ENCODE measurements at places on chromosomes 12 and 14.

DNA sequence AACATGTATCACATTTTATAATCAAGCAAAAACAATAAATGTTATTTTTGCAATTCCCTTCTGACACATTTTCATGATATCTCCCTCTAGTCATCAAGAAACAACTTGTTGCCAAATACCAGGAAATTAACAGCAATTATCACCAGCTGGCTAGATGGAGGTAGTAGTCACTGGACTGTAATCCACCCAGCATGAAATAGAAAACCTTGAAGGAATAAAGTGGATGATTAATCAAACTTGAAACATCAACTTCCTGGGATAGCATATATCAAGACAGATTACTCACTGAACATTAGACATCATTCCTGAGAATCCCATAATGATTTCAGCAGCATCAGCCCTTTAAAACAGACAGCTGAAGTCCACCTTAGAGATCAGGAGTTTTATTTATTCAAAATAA lies 259.0 kb downstream of the CCDC59 start:
- no peak for DNase-seq

- no peak for DNase-seq
These were observed 39.6 kb upstream of the TMEM179 start for GRCh38 chr14:104644091-104644635.

GRCh38 chr12:91179315-91179714 lies 3.3 kb downstream of the DCN start:
- DNase-seq, result peak; percentile 62

DNA sequence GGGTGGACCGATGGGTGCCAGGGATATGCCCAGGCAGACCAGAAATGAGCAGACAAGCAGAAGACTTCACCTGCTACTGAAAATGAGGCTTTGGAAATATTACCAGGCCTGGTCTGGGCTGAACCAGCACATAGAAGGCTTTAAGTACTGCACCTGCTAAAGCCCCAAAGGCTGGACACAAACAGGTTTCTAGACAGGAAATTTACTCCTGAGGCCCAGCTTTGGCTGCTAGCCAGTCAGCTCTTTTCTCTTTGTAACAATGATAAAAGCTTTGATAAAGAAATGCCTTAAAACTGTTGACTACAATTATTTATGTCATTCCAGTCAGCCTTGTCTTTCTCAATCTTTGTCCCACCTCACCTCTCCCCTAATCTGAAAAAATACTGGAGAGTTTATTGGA lies 228.9 kb upstream of the EGLN3 start:
- DNase-seq, result no peak

DNA sequence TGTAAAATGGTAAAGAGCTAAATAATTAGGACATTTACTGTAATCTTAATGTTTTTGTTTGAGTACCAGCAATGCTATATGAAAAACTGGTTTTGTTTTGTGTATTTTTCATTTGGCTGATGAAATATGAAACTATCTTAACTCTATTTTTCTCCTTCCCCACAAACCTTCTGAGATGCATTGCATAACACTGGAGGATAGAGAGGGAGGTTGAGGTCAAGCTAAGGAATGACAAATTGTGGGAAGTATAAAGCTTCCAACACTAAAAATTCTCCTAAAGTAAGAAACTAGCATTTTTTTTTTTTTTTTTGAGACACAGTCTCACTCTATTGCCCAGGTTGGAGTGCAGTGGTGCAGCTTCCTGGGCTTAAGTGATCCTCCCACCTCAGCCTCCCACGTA lies 31.5 kb upstream of the SRP54 start:
- peak; percentile 22 for DNase-seq

DNA sequence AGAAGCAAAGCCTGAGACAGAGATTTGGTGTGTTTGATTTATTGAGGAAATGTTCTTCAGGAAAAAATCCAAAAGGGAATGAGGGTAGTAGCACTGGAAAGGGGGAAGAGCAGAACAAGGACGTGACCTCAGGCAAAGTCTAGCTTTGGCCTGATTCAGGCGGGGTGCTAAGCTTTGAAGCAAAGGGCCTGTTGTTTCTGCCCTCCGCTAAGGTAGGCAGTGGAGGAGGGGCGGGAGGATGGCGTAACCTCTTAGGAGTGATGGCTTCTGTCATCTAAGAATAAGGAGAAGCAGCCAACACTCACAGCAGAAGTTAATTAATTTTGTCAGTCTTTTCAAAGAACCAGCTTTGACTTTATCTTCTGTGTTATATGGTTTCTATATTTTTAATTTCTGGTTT lies 20.4 kb downstream of the ABHD12B start:
- DNase-seq, result no peak

- no peak for DNase-seq
These were observed at the start of gene CLEC4C for GRCh38 chr12:7747246-7747645. TSS of gene CLEC4C (minus strand) at chr12:7747375. CDS start at chr12:7747348, 27 bp downstream.

DNA sequence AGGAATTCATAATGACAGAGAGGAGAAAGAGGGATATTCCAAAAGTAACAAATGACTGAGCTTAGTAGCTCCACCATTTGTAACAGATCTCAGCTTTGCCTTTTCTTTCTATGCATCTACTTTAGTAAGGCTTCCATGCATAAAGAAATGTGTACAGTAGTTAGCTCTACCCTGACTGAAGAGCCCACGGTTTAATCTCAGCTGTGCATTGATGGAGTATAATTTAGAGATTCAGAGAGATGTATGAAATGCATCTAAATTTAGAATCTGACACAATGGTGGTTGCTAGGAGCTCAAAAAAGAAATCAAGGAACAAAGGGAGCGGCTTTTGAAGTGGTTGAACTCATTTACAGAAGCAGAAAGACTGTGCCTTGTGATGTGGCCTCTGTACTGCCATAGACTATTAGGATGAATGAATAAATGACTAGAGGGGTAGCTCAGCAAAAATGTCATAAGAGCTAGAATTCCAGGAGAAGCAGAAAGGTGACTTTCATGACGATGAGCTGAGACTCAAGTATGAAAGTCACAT lies 838.6 kb downstream of the RPS29 start:
- no peak for DNase-seq

GRCh38 chr12:100753837-100754236 lies 40.7 kb upstream of the ANO4 start:
- no peak for DNase-seq

DNA sequence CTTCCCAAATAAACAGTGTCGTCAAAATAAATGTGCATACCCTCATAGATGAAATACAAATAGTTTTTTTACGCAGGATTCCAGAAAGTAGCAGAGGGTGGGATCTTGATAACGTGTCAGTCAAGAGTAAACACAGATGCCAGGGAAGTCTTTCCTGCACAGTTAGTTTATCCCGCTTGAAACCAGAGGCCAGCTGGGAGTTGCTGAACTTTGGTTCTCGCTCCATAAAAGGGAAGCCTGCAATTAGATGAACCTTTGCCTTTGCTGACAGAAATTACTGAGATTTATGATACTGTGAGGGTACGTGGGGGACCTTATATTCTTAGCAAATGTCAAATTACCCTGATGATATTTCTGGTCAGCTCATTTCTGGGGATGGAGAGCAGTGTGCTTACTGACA lies 18.9 kb downstream of the FAR2 start:
- no peak for DNase-seq

GRCh38 chr14:28952161-28952560 lies 185.6 kb downstream of the FOXG1 start:
- no peak for DNase-seq

DNA sequence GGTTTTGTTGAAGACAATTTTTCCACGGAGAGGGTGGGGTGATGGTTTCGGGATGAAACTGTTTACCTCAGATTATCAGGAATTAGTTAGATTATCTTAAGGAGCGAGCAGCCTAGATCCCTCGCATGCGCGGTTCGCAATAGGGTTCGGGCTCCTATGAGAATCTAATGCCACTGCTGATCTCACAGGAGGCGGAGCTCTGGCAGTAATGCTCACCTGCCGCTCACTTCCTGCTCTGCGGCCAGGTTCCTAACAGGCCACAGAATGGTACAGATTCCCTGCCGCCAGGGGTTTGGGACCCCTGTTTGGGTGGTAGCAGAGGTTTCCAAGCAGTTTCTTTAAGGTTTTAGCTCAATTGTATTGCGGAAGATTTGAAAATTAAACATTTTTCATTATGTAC lies 439.8 kb upstream of the OR4E1 start:
- DNase-seq, result no peak

All from fibroblast of gingiva (primary cell).